Stimulated activated CD4-positive, alpha-beta T cell treated with anti-CD3 and anti-CD28 coated beads, Interleukin-1b, Interleukin-23, amount 100 ng/mL, for 24 hours (primary cell): ENCODE measurements at places on chromosomes 12 and 14.

DNA sequence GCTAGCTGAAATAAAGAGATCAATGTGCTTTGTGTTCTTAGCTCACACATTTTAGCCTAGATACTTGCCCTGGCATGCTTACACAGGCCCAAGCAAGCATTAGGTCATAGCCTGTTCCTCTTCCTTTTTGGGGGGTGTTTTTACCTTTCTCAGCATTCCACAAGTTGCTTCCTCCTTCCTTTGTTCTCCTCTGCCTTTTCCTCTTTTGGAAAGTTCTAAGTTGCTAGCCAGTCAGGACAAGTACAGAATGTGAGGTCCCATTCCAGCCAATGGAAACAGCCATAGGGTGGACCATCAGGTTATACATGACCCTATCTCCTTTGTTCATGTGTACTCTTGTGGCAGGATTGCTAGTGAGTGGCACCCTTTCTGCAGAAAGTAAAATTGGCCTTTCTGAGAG, 154.9 kb downstream of the RASSF9 start:
- no peak for DNase-seq

GRCh38 chr12:47286676-47287075, 206.9 kb upstream of the AMIGO2 start:
- DNase-seq, result no peak

GRCh38 chr12:53424626-53425514, 1.2 kb downstream of the AMHR2 start:
- no peak for DNase-seq

GRCh38 chr12:51972849-51973273, 21.4 kb downstream of the ACVR1B start:
- DNase-seq, result no peak

- no peak for DNase-seq
Observed at GRCh38 chr12:25723336-25723735, 170.3 kb upstream of the LMNTD1 start.
